ENCODE measurements at places on chromosomes 5 and 9.

GRCh38 chr5:109455598-109456096, 45.9 kb upstream of the PJA2 start:
- peak; percentile 86 for DNase-seq

- no peak for DNase-seq
Measured at GRCh38 chr5:144333336-144333920, 162.8 kb downstream of the KCTD16 start.

DNA sequence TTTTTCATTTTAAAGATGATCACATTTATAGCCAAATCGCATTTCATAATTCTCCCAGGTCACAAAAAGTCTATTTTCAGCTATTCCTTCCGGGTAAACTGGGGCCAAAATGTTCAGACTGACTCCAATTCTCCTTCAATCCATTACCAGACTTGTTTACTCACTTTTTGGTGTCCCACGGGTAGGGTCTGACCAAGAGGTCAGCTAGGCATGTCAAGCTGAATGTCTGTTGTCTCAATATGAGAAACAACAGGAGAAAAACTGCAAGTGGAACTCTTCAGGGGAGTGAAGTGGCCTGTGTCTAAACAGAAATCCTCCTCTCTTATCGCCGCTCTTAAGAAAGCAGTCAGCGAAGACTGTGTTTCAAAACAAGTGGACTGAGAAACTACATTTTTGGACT, 171.3 kb downstream of the APBA1 start:
- DNase-seq = no peak

- peak; percentile 55 for DNase-seq
Measured at GRCh38 chr5:17378346-17378997, 119.6 kb upstream of the TAF11L2 start.

GRCh38 chr5:173453167-173453566, 125.0 kb upstream of the STC2 start:
- DNase-seq = no peak

GRCh38 chr9:99253134-99253533, 31.1 kb downstream of the SEC61B start:
- no peak for DNase-seq

- no peak for DNase-seq
Measured at GRCh38 chr5:74361406-74362358, 278.8 kb downstream of the ENC1 start.

DNA sequence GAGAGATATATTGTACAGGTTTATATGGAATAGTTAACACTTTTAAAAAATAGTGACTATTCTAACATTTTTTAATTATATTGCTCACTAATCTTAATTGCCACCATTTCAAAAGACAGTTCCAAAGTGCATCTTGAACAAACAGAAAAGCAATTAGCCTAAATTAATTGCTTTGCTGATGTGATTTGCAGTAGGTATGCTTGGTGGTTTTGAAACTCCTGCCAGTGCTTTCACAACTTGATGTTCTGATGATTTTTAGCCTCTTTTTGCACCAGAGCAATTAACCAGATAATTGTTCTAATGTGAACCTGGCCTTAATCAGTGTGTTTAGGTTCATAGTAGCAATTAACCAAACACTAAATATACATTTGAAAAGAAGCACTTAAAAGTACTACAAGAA, 207.6 kb downstream of the FBXL17 start:
- no peak for DNase-seq

DNA sequence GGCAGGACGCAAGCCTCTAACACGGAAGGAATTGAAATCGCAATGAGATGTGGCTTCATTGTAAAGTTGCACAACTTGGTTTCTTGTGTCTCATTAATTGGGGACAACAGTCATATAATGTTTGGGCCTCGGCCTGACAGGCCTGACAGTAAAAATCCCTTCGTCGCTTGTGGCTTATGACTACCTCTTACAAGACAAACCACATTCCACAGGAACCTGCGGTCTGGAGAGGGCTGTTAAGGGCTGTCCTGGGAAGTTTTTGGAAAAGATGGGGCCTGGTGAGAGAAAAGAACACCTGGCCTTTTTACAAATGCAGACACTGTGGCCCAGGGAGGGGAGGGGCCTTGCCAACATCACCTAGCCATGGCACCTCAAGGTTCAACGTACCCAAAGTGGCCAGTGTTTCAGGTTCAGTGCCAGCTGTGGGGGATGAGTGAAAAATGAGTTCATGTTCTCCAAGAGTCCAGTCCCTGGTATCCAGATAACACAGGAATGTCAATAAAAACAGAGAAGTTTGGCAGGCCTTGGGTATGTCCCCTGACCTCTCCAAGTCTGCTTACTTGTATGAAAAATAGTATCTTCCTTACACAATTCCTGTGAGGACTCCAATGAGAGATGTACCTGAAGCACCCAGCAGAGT, 22.2 kb downstream of the SHB start:
- DNase-seq = peak; percentile 86

DNA sequence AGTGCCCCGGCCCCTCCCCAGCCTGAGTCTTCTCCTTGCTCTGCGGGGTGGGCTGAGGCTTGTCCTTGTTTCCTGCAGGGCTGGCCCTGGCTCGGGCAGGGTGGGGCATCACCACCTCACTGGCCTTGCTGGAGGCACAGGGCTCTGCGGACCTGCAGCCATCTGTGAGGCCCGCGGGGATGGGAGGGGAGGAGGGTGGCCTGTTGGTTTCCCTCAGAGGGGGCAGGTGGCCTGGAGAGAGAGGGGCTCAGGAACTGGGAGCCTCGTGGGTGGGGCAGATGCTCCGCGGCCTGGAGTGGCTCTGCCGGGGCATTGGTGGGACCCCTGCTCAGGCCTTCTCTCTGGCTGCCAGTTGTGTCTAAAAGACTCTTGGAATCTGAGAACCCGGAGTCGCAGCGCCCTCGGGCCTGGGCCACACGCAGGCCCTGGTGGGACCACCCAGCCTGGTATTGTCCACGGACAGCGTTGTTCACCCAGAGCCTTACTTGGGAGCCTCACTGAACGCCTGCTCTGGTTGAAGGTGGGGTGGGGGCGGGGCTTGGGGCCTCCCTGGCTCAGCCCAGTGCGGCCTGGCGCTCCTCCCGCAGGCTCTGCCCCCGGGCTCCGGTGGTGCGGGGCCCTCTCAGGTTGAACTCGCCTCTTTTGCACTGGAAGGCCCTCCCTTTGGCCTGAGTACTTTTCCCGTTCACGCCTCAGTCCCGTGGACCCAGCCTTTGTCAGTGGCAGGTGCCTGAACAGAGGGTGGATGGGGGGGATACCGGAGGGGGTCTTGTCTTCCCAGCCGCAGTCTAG, 111.3 kb downstream of the RXRA start:
- no peak for DNase-seq

All from AG08395 (cell line).